ENCODE measurements at places on chromosomes 2 and 18.

GRCh38 chr2:32425719-32426141 lies 68.9 kb downstream of the BIRC6 start:
- DNase-seq = no peak

GRCh38 chr2:201070948-201071478 lies 458 bp downstream of the HYCC2 start:
- no peak for DNase-seq

GRCh38 chr2:40579247-40579646 lies 127.4 kb upstream of the SLC8A1 start:
- DNase-seq = no peak

DNA sequence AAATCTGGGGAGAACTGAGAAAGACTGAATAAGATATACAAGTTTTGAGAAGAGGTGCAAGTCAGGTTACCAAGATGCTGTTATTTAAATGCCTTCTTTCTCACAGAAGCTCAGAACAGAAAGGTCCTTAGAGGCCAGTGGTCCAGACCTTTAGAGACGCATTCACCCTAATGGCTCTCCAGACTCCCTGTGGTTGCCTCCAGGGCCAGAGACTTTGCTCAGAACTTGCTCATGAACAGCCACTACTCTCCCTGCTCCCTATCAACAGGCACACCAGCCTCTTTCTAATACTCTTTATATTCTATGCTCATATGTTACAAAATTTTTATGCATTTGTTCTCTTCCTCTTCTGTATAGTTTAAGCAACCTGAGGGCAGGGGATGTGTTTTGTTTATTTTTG lies 349.0 kb upstream of the TNP1 start:
- DNase-seq = no peak

DNA sequence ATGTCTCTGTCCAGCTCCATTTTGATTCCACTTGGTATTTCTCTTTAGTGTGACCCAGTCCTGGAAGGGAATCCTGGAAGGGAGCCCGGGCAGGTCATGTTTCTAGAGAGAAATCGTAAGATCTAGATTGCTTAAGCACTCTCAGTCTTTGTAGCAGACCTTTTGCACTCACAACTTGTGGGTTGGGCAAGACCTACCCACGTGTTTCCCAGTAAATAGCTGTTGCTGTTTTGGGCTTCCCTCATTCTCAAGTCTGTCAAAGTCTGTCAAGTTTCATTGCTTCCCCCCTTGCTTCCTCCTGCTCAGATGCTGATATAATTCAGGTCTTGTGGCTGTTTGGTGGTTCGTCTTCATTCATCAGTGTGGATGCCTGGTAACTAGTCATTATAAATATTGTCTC lies 17.4 kb upstream of the NEMP2 start:
- peak; percentile 49 for DNase-seq

DNA sequence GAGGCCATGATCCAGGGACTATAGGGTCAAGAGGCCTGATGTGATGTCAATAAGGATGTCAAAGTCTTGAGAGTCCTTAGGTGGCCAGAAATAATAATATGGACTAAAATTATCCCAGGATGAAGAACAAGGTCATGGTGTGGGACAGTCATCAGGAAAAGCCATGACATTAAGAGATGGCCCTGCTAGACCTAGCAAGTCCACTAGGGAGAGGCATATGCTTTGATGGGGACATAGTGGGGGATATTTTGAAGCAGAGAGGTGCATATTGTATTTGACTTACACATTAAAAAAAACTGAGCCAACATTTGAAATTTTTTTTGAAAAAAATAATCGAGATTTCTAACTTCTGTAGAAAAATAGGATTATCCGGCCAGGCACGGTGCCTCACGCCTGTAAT lies 53.3 kb upstream of the CXCR4 start:
- DNase-seq = no peak

- DNase-seq = no peak
Measured at GRCh38 chr2:146321175-146321574, 1523.7 kb upstream of the ACVR2A start.

DNA sequence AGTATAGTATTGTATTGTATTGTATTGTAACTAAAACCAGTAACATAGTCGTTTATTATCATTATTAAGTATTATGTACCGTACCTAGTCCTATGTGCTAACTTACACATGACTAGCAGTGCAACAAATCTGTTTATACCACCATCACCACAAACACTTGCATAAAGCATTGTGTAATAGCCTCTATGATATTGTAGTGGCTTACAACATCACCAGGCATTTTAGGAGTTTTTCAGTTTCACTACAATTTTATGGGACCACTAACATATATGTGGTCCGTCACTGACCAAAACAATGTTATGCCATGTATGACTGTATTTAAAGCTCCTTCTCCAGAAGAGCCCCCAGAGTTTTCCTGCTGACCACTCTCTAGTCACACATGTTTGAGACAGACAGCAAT lies 306.2 kb downstream of the SETBP1 start:
- no peak for DNase-seq

- no peak for DNase-seq
Measured at GRCh38 chr18:68713796-68714195, 1.1 kb downstream of the TMX3 start.

- no peak for DNase-seq
Measured at GRCh38 chr2:126856403-126856802, 42.3 kb upstream of the TEX51 start.

- no peak for DNase-seq
Measured at GRCh38 chr2:223560749-223561435, 41.3 kb downstream of the SCG2 start.

DNA sequence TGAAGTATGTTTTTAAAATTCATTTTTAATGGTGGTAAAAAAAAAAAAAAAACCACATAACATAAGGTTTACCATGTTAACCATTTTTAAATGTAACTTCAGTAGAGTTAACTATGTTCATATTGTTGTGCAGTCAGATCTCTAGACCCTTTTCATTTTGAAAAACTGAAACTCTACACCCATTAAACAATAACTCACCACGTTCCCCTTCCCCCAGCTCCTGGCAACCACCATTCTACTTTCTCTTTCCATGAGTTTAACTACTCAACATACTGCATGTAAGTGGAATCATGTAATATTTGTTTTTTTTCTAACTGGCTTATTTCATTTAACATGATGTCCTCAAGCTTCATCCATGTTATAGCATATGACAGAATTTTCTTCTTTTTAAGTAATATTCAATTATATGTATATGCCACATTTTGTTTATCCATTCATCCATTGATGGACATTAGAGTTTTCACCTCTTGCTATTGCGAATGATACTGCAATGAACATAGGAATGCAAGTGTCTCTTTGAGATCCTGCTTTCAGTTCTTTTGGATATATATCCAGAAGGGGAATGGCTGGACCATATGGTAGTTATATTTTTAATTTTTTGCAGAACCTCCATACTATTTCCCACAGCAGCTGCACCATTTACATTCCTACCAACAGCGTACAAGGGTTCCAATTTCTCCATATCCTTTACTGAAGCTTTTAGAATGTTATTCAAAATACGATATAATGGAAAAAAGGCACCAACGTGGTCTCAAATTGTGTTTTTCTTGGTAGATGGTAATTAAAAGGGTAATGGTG lies 91.0 kb downstream of the SPTBN1 start:
- no peak for DNase-seq

- no peak for DNase-seq
Measured at GRCh38 chr18:80228051-80228848, 19.1 kb downstream of the PARD6G start.

DNA sequence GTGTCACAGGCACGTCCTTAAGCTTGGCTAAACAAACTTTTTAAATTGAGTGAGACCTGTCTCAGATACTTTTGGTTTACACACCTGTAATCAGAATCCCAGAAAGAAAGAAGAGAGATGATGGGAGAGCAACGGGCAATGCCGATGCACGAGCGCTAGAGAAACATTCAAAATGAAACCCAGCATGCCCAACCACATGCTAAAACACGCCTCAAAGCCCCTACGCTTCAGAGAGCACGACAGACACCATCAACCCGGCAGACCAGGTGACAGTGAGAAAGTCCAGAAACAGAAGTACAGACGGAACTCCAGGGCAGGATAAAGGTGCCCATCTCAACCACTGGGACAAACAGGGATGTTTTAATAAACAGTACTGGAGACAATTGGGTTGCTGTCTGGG lies 85.5 kb downstream of the HDAC4 start:
- no peak for DNase-seq

DNA sequence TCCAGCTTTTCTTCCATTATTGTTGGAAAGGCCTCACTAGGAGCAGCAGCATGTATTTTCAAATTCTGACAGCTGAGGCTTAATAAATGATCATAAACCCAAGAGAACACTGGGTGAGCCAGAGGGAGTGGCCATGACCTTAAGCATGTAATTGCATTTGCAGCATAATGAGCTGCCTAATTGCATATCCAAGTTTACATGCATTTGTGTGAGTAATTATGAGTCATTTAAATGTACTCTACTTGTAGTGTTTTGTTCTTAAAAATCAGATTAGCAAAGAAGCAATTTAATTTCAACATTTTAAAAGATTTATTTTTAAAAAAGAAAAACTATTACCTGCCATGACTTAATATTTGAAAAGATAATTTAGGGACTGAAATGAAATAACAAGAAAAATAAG lies 74.8 kb downstream of the NOL10 start:
- no peak for DNase-seq

DNA sequence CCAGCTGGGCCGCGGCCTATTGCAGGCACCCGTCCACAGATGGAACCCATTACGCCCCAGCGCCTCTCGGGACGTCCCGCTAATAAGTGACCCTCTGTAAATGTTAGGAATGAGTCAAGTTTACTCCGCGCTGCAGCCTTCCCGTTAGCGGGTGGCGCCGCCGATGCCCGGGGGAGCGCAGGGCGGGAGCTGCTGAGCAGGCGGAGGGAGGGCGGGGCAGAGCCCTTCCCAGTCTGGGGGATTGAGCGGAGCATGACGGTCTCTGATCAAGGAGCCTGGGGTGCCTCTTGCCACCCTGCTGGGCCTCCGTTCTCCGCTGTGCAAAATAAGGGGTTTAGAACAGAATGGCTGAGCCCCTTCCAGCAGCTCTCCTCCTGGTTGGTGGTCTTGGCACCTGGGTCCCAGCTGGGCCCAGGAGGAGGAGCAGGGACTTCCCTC lies 10.5 kb downstream of the CROCC2 start:
- DNase-seq = no peak

DNA sequence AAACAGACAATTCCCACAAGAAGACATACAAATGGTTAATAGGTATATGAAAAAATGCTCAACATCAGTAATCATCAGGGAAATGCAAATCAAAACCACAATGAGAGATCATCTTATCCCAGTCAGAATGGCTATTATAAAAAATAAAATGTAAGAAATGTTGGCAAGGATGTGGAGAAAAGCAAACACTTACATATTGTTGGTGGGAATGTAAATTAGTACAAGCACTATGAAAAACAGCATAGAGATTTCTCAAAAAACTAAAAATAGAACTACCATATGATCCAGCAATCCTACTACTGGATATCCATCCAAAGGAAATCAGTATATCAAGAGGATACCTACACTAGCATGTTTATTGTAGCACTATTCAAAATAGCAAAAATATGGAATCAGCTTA lies 186.6 kb downstream of the NOL4 start:
- DNase-seq = no peak

- DNase-seq = peak; percentile 23
Measured at GRCh38 chr18:23920054-23920453, 94.5 kb upstream of the TTC39C start.

Measured in CD4-positive, alpha-beta T cell treated with Interleukin-4 for 4 hours (primary cell).